ENCODE measurements at places on chromosomes 2 and 18.

GRCh38 chr2:85594715-85595300 lies 737 bp upstream of the RNF181 start:
- DNase-seq: no peak

DNA sequence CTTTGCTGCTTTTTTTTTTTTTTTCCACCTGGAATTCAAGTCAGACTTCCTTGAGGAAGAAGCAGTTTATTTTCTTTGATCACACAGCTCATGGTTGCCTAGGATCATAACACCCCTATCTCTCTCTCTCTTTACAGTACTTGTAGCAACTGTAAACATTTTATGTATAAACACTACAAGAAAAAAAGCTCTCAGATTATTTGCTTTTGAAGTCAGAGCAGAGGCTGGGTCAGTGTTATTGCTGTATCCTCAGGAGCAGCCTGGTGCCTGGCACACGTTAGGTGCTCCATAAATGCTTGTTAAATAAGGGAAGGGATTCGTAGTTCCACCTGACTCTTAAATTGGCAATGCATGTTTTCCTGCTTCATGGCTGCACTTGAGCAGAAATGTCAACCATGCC lies 221.2 kb downstream of the TGIF1 start:
- no peak for DNase-seq

- no peak for DNase-seq
These were observed 100.4 kb downstream of the ACOXL start for GRCh38 chr2:110832740-110833139.

DNA sequence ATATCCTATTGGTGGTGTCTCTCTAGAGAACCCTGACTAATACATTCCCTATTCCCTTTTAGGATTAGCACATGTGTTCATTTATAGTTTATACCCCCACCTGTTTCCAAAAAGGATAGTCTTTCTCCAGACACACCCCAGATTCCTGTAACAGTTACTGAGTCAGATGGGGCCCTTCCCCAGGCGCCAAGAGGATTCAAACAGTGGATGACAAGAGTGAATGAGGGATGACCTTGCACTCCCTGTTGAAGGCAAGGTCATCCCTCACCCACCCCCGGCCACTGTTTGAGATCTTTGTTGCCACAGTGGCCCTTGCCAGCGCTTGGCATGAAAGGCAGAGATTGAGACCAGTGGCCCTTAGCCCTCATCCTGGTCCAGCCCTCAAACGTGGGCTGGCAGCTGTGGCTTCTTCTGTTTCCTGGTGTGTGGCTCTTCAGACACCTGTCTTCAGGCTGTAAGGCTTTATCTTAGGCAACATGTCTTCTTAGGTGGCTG lies 15.3 kb upstream of the REEP1 start:
- no peak for DNase-seq

DNA sequence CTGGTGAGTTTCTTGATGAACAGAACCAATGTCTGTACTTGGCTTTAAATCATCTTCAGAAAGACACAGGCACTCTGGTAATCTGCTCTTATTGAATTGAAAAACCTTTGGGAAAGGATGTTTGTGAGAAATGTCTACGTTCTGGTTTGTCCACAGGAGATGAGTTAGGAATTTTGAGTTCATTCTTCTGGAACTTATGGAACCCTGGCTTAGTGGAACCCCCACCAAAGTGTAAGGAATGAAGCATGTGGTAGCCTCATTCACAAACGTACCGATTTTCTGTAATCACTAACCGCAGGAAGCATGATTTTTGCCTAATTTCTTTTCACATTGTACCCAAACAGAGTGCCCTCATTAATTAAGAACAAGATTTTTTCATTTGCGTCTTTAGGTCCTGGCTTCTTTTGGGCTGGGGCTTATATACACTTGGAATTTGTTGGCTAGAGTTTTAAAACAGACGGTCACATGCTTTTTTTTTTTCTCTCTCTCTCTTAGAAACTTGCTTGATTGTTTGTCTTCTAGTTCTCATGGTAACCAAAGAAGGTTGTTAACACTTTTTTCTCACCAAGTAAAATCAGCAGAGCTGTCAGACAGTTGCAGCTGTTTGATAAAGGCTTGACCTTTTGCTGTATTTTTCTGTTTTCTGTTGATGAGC lies 314.1 kb upstream of the THUMPD2 start:
- DNase-seq: no peak

GRCh38 chr2:204732019-204732418 lies 186.7 kb downstream of the PARD3B start:
- DNase-seq: no peak

Data from T1000 (cell line).